Stimulated activated CD8-positive, alpha-beta memory T cell treated with anti-CD3 and anti-CD28 coated beads, Interleukin-2, amount 100 ng/mL, for 48 hours (primary cell): ENCODE measurements at places on chromosomes 6 and 20.

DNA sequence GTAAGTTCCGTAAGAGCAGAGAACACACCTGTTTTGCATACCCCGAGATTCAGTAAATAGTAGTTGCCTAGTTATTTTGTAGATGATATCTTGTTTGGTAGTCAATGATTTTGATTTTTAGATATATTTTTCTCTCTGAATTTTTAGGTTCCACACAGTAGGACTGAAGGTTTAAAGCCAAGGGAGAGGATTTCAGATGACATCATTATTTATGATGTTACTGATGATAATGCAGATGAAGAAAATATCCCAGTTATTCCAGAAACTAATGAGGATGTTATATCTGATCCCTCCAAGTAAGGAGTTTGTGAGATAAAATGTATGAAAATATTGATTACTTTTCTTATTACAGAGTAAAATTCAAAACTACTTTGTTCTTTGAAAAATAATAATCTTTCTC, 22.6 kb downstream of the HSF2 start:
- DNase-seq: no peak

- no peak for DNase-seq
Measured at GRCh38 chr6:28005975-28006374, 48.9 kb downstream of the OR2B6 start.

GRCh38 chr6:56946368-56946767, 8.5 kb upstream of the BEND6 start:
- DNase-seq: no peak

- peak; percentile 10 for DNase-seq
Measured at GRCh38 chr6:6686748-6687601, 98.5 kb downstream of the LY86 start.

GRCh38 chr6:53647462-53648094, 18.0 kb downstream of the KLHL31 start:
- no peak for DNase-seq

- no peak for DNase-seq
Measured at GRCh38 chr6:81376745-81377144, 375.7 kb downstream of the TENT5A start.

GRCh38 chr6:143009851-143010250, 50.8 kb upstream of the AIG1 start:
- no peak for DNase-seq

DNA sequence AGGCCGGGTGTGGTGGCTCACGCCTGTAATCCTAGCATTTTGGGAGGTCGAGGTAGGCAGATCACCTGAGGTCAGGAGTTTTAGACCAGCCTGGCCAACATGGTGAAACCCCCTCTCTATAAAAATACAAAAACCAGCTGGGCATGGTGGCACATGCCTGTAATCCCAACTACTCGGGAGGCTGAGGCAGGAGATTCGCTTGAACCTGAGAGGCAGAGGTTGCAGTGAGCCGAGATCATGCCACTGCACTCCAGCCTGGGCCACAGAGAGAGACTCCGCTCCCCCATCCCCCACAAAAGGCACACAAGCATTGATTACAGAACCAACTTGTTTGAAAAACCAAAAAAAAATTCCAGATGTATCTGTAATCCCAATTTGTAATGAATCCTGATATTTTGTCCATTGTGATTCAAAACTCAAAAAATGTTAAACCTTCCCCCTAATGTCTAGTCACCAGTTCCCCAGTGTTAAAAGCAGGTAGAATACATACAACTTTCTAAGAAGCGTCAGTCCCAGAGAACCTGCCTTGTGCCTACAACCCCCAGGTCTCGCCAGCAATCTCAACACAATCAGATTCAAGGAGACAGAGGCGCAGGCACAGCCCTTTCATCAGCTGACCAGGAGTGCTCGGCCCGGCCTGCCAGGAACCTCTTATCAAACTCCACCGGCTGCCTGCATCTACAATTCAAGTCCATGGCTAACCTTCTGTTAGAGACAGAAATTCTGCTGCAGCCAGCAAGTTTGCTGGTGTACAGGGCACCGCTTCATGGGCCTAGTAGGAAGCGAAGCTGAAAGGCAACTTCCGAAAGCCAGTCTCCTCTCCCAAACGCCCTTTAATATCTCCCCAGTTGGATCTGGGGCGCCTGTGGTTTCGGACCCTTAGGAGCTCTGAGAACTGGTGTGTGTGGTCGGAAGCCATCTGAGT, 2.1 kb downstream of the EZR start:
- DNase-seq: no peak

DNA sequence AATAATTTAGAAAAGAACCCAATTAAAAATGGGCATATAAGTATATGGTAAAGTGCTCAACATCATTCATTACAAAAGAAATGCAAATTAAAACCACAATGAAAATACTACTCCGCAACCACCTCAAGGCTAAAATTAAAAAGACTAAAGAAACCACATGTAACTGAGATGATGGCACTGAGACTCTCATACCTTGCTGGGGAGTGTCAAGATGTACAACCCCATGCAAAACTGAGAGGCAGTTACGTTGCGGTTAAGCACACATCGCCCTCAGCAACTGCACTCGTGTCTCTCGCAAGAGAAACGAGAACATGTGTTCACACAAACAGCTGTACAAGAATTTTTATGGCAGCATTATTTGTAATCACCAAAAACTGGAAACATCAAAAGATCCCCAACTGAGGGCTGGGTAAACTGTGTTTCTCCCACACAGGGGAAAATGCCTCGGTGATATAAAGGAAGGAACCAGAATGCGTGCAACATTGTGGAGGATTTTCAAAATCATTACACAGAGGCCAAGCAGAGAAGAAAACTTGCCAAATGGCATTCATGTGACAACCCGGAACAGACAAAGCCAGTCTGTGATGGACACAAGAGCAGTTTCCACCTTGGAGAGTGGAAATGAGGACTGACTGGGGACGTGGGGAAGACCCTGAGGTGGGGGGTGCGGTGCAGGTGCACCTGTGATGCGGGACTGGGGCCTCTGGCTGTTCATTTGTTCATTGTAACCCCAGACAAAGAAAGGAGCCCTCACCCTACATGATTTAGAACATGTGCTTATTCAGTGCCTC, 144.9 kb downstream of the WDR27 start:
- DNase-seq: peak; percentile 17

DNA sequence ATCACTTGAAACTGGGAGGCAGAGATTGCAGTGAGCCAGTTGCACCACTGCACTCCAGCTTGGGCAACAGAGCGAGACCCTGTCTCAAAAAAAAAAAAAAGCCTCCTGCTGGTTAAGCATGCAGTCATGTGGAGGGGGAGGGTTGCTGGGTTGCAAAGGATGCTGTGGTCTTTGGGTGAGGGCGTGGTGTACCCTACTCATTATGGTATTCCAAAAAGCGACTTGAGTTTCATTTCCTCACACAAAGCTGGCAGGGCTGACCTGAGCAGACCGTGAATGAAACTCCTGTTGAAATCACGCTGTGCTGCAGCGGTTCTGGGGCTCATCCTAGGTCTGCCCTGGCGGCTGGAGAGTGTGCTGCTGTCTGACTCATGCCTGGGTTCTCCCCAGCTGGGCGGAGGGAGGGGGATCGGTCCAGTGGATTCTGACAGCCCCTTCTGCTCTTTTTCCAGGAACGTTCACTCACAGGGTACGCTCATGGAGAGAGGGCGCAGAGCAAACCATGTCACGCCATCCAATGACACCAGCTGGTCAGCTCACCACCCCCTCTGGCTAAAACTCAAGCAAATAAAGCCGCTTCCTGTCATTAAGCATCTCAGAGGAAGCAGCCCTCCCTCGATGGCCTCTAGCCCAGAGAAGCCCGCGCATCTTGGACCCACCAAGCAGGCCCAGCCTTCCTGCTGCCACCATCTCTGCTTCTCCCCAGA, 166.2 kb downstream of the SCML4 start:
- DNase-seq: peak; percentile 49

GRCh38 chr20:59006864-59007664, at the start of gene CTSZ:
CTSZ (minus strand) TSS chr20:59007254; CDS start chr20:59007128, 126 bp downstream.
- DNase-seq: peak; percentile 40

- no peak for DNase-seq
Measured at GRCh38 chr6:22253955-22254655, 42.7 kb downstream of the PRL start.

DNA sequence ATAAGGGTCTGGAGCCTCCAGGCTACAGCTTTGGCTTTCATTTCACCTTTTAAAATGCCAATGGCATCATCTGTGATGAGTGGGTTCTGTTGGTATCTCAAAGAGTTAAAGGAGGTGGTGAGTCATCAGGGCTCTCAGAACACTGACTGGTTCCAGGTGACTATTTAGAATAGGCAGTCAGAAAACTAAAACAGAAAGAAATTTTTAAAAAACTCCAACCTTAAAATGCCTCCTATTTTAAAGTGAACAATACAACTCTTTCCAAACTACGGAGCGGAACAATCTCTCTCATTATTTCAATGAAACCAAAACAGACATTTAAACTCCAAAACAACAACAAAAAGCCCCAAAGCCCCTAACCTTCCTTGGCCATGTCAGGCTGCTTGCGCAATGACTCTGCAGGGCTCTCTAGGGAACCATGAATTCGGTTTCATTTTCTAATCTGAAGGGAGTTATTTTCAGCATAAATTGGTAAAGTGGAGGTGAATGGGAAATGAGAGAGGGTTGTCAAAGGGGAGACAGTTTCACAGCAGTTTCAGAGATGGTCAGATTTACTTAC, 194.9 kb downstream of the KIF6 start:
- DNase-seq: no peak
